ENCODE measurements at places on chromosomes 2 and 18. TPM values are rescaled to one million over a fixed set of nuclear protein-coding genes. Genes with fewer than 3 reads are reported as not detected.

HRH4 gene
- 2.5 TPM for total RNA-seq

UGT1A8 gene
- total RNA-seq = not detected

CDK5R2 gene
- total RNA-seq = not detected

C2orf69 gene
- total RNA-seq = 10.8 TPM

NT5C1B gene
- not detected for total RNA-seq

RPRD1A gene
- 64.9 TPM for total RNA-seq

ZSWIM2 gene
- not detected for total RNA-seq

DNA sequence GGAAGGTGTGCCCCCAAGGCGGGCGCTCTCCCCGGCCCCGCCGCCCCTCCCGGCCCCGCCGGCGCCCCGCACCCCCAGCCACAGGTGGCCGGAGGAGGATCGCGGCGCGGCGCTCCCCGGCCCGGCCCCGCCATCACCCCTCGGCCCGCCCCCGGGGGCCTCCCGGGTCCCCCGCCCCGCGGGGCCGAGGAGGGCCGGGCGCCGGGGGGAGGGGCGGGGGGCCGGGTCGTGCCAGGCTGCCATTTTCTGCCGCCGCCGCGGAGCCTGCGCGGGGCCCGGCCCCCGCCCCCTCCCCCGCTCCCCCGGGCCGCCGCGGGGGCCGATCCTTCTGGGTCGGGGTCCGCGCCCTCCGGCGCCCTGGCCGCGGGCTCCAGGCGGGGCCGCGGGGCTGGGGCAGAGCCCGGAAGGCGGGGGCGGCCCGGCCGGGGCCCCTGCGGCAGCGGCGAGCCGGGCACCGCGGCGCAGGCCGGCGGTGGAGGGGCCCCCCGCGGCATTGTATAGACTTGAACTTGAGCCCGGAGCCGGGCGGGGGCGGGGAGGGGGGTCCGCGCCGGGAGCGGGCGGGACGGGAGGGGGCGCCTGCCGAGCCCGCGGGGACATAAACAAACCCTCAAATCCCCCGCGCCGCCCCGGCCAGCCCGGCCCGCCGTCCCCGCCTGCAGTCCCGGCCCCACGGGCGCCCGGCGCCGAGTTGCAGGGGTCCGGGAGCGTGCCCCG lies 556 bp downstream of the DNMT3A start:
- DNase-seq = no peak
- no peak overlapping the region for H3K27ac ChIP-seq
- peak overlapping the region; percentile 83 for H3K4me3 ChIP-seq
- H3K4me1 ChIP-seq = peaks cover 42% of the 10 kb centered on the region

- no peak overlapping the region for H3K4me3 ChIP-seq
- DNase-seq = no peak
- H3K36me3 ChIP-seq = no peaks in the 10 kb centered on the region
Measured at GRCh38 chr2:185990861-185991525, 252.4 kb downstream of the FSIP2 start.

GRCh38 chr2:88614497-88615157 lies 12.6 kb downstream of the EIF2AK3 start:
- H3K36me3 ChIP-seq = no peaks in the 10 kb centered on the region
- no peaks in the 10 kb centered on the region for H3K27me3 ChIP-seq
- no peak for DNase-seq
- no peaks in the 10 kb centered on the region for H3K4me1 ChIP-seq
- no peak overlapping the region for H3K4me3 ChIP-seq

DNA sequence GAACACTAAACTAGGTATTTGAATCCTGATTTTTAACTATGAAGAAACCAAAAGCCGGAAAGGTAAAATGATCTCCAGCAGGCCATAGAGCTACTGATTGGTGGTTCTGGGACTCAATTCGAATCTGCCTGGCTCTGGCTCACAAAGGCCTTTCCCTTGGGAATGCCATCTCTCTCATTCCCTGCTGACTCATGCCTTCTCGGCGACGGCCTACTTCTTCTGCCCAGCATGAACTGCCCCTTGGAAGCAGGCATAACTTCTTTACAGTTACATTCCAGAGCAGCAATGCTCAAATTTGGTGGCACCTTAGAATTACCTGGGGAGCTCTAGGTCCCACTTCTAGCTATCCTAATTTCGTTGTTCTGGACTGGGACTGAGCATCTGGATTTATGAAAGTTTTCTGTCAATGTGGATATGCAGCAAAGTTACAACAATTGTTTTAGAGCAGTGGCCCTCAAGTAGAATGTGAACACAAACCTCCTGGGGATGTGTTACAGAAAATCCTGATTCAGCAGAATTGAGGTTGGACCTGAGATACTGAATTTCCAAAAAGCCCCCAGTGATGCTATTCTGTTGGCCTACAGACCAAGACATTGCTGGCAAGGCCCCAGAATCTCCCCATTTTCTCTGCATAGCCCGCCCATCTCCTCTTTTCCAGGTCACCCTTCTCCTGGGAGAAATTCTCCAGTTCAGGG lies 261.1 kb downstream of the CNTNAP5 start:
- no peaks in the 10 kb centered on the region for H3K4me1 ChIP-seq
- no peaks in the 10 kb centered on the region for H3K36me3 ChIP-seq
- DNase-seq = no peak
- no peak overlapping the region for H3K4me3 ChIP-seq
- H3K27ac ChIP-seq = no peak overlapping the region

DNA sequence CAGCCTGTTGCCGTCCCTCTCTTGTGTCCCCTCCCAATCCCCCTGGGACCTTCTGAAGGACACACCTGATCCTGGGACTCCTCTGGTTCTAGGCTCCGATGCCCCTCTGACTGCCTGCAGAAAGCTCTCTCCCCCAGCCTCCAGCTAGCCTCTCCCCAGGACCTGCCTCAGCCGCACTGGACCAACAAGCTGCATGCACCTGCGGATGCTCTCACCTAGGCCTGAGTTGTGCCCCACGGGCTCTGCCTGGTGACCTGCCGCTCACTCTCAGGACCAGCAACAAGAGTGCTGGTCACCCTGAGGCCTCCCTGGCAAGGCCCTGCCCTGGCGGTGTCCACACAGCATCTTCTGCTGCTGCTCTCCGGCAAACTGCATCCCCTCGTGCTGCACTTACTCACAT lies 63.0 kb downstream of the EIPR1 start:
- no peaks in the 10 kb centered on the region for H3K36me3 ChIP-seq
- H3K27me3 ChIP-seq = no peaks in the 10 kb centered on the region
- no peak for DNase-seq
- no peak overlapping the region for H3K27ac ChIP-seq
- H3K4me1 ChIP-seq = no peaks in the 10 kb centered on the region

- DNase-seq = no peak
- H3K36me3 ChIP-seq = no peaks in the 10 kb centered on the region
- no peak overlapping the region for H3K27ac ChIP-seq
- H3K4me3 ChIP-seq = no peak overlapping the region
Measured at GRCh38 chr2:46498681-46499080, 19.3 kb downstream of the TMEM247 start.

All from thoracic aorta (tissue), 2 donors.